ENCODE measurements at places on chromosomes 3 and 15.

- no peak for DNase-seq
Measured at GRCh38 chr15:91915576-91915975, 62.1 kb downstream of the SLCO3A1 start.

- no peak for DNase-seq
Measured at GRCh38 chr3:33380653-33381052, 59.6 kb downstream of the UBP1 start.

GRCh38 chr15:65740148-65740547 is 51.9 kb downstream of the DENND4A start:
- no peak for DNase-seq

DNA sequence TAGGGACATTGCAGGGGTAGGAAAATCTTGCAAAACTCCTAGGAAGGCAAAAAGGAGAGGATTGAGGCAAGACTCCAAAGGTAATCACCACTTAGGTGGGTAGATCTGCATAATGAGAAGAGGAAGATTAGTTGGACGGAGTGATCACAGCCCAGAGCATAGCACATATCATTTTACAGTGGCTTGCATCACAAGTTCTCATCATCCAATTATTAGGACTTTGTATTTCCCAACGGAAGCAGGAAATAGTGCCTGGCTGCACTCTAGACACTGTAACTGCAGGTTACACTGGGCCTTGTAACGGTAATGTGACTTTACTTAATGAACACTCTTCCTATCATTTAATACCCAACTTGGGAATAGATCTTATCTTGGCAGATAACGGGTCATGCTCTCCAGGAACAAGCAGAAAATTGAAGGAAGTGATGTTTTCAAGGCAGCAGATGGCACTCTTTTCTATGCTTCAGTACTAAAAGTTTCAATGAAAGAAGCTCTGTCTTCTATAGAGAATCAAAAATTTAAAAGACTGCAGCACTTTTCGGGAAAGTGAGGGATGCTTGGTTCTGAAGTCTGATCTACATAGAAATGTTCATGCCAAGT is 101.9 kb upstream of the KCNMB2 start:
- DNase-seq, result no peak
